ENCODE measurements at places on chromosomes 7 and 10. TPM values are rescaled to one million over a fixed set of nuclear protein-coding genes. Genes with fewer than 3 reads are reported as not detected.

GRCh38 chr10:122549636-122550035 lies 10.9 kb upstream of the DMBT1 start:
- no peak for DNase-seq

- DNase-seq = no peak
Observed at GRCh38 chr10:88033793-88034192, 170.4 kb downstream of the PTEN start.

DNA sequence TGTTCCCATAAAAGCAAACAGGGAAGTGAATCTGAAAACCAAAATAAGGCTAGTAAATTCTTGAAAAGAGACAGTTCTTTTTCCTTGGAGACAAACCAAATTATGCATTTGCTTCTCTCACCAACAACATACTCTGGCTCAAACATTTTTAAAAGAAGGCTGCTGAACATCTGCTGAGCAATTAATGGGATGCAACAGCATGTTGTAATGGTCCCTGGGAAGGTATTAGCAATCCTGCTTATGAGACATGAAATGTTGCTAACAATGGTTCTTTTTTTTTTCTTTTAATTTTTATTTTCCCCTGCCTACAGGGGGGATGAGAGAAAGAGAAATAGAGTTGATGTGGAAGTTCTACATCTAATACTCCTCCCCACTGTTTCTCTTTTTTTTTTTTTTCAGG lies 572.1 kb downstream of the SORCS1 start:
- DNase-seq = no peak

DNA sequence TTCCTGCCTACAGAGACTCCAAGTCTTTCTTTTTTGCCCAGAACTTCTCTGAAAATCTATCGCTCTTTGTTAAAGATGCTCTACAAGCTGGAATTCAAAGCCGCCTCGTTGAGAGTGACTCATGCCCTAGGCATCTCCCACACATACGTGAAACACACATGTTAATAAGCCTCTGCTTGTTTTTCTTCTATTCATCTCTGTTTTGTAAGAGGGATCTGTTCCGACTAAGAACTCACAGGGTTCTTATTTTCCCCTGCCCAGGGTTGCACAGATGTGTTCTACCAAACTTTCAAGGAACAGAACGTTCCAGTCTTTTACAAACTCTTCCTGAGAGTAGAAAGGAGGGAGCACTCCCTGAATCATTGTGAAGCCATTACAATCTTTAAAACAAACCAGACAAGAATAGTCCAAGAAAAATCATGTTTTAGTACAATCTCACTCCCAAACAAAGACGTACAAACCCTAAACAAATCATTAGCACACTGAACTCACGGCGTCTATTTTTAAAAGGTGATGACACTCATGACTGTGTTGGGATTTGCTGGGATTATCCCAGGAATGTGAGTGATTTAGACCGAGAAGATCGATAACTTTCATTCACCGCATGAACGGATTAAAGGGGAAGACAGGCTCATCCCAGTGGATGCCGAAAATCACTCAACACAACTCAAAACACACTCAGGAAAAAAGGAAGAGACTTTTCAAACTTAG lies 55.3 kb upstream of the INPP5A start:
- no peak for DNase-seq

GRCh38 chr10:122884166-122884565 lies 4.8 kb upstream of the FAM24B start:
- no peak for DNase-seq

- no peak for DNase-seq
Observed at GRCh38 chr10:49001402-49001801, 61.8 kb upstream of the LRRC18 start.

- no peak for DNase-seq
Observed at GRCh38 chr10:128865436-128866195, 601.4 kb upstream of the MGMT start.

- no peak for DNase-seq
Observed at GRCh38 chr10:18767981-18768380, 108.8 kb downstream of the ARL5B start.

The LRRC18 gene
- total RNA-seq = not detected

The BLNK gene
- total RNA-seq = 0.94 TPM

The SFRP5 gene
- 0.22 TPM for total RNA-seq

The MYH16 gene
- not detected for total RNA-seq
